HT-29 (cell line): ENCODE measurements at places on chromosomes 2 and 18.

GRCh38 chr2:81290846-81291245 is 986.3 kb upstream of the LRRTM1 start:
- DNase-seq = no peak

DNA sequence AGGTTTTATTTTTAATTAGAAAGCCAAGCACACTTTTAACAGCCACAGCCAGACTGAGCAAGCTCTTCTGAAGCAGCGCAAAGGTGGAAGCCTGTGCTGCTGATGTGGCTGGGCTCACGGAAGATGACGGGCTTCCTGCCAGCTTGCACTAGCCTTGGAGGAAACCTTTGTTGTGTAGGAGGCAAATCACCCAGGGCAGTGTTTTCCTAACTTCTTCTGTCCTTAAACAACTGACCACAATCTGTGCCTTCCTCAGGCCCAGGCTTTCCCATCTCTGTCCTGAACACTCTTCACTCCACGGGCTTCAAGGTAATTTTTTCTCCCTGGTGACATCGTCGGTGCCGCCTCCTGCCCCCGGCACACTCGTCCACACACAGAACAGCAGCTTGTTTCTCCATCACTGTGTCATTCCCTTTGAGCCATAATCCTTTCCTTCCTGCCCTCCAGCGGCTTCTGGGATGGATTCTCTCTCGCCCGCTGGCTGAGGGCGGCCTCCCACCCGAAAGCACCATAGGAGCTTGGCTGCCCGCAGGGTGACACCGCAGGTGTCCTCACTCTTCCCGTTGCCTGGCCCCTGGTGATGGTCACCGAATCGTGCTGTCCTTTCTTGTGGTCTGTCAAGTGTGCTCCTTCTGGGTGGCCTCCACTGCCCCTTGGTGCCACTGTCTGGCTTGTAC is 31.1 kb upstream of the INHBB start:
- no peak for DNase-seq

GRCh38 chr2:56017784-56018183 is 94.2 kb upstream of the EFEMP1 start:
- DNase-seq = no peak

GRCh38 chr2:104897515-104898184 is 43.7 kb downstream of the POU3F3 start:
- no peak for DNase-seq

DNA sequence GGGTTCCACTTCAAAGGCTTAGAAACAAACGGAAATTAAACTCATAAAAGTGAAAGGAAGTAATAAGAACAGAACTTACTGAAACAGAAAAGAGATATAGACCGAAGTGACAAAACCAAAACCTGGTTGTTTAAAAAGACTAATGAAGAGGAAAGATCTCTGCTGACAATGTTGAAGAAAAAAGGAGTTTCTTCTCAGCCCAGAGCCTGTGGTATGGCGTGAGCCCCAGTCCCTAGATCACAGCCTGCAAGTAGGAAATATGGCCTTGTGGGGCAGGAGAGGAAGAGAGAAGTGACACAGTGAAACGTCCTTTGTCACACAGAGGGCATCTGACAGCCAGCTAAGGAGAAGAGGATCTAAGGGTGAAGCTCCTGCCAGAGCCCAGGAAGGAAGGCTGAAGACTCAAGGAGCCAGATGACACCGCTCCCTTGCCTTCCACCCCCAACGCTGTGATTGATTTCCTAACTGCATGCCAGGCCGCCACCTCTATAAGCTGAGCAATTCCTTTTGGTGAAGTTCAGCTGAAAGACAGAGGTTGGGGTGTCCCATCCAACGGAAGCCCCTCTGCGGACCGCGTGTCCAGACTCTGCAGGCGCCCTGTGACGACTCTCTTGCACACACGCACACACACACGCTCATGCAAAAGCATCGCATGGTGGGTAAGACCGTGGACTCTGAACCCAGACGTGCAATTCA is 141.1 kb downstream of the HDAC4 start:
- no peak for DNase-seq

- DNase-seq = no peak
Measured at GRCh38 chr18:61892683-61893308, at the start of gene RNF152. Gene RNF152 (minus strand): TSS chr18:61893007. CDS start chr18:61816463, 76,544 bp downstream.

DNA sequence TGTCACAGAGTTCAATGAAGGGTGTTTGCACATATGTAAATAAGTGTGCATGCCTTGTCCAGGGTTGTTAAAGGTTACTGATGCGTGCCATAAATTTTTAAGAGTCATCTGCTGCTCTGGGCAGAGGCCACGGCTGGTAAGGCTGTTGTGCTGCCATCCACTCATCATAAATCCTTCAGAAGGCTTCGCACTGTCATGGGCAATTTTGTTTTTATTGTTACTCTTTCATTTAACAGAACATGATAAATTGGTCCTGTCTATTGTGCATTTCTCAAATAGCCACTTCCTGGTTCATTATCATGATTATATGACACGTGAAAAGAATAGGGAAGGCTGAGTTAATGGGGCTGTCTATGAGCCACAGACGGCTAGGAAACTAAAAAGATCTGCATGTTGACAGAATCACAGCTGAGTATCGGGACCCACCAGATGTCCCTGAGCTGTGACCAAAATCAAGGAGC is 634.3 kb upstream of the SOX11 start:
- no peak for DNase-seq

DNA sequence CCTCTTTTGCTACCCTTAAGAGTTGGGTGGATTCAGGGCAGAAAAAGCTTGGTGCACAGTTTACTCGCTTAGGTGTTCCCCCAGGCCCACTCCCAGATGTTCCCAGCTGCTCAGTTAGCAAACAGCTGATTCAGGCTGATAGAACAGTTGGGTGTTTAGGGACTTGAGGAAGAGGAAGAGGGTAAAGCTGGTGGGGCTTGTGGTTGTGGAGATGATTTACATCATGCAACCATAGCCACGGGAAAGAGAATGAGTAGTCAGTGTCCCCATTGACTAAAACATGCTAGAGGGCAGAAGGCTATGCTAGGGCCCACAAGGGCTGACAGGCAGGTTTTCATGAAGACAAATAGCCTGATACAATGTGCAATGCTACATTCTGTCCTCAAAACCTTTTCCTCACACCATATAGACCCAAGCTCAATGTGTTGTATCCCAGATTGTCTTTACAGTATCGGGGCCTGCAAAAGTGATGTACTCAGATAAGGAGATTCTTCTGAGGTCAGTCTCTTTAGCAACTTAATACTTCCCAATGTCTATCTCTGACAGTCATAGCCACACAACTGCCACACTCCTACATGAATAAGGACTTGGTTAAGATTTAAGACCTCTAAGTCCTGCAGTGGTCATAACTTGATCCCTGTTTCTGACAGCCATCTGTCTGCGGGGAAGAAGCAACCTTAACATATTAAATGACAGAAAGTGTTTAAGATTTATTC is 15.6 kb downstream of the COLEC12 start:
- no peak for DNase-seq

GRCh38 chr2:85584857-85585780 is 888 bp downstream of the VAMP5 start:
- peak; percentile 87 for DNase-seq

DNA sequence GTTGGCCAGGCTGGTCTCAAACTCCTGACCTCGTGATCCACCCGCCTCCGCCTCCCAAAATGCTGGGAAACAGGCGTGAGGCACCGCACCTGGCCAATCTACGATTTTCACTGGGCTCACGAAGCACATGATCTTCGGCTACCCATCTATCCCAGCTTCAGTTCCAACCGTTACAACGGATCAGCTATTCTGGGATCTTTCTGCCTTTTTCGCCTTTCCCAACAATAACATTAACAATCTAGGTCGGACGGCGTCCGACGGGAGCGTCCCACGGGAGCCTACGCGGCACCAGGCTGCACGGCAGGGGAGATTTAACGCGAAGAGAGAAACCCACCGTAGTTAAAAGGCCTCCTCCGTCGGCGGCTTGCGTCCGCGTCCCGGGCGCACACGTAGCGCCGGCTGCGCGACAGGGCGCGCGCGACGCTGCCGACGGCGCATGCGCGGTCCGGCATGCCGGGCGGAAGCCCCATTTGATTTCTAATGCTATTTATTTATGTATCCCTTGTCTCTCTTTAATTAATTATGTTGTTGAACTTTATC is at the start of gene MSL3B:
MSL3B (minus strand) TSS at position 394 of the 540 bp plus-strand sequence.
- DNase-seq = peak; percentile 75

DNA sequence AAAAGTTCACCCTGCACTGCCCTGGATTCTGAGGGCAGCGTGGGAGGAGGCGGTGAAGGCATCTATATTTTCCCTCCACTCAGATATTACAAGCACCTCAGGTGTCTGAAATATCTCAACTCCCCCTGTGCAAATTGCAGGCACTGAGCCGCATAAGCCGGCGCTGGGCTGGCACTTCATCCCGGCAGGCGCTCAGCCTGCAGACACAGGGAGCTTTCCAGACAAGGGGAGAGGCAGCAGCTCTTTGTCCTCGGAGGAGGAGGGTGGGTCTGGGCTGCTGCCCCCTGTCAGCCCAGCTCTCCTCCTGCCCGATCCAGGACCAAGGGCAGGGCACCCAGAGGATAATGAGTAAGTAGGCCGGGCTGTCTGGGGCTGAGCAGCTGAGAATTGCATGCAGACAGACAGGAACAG is 189.3 kb upstream of the MYT1L start:
- no peak for DNase-seq

- DNase-seq = no peak
Measured at GRCh38 chr2:223523551-223524001, 78.6 kb downstream of the SCG2 start.

- peak; percentile 51 for DNase-seq
Measured at GRCh38 chr2:40448476-40449079, 3.3 kb downstream of the SLC8A1 start.

- no peak for DNase-seq
Measured at GRCh38 chr18:8816220-8816619, 110.9 kb downstream of the MTCL1 start.

DNA sequence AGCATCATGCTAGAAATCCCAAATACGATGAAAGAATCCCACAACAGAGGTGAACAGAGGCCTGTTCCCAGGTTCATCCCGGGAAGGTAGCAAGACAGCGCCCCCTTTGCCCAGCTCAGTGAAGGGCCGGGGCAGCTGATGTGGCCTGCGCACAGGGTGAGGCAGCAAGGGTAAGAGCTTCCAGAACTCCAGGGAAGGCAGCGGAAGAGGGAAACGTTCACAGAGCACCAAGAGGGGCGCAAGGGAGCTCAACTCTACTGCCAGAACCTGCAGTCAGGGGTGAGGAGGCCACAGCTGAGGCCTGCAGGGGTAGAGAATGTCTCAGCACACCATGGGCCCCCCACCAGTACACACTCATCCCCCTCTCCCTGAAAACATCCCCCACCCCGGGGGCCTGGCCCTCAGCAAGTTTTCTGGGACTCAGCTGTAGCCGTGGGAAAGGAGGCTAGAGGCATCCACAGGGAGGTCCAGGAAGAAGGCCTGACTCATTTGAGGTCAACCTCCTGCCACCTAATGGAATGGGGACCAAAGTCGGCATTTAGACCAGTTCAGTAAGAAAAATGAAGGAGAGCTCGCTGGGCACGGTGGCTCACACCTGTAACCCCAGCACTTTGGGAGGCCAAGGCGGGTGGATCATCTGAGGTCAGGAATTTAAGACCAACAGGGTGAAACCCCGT is 95.6 kb upstream of the ASAP2 start:
- no peak for DNase-seq

DNA sequence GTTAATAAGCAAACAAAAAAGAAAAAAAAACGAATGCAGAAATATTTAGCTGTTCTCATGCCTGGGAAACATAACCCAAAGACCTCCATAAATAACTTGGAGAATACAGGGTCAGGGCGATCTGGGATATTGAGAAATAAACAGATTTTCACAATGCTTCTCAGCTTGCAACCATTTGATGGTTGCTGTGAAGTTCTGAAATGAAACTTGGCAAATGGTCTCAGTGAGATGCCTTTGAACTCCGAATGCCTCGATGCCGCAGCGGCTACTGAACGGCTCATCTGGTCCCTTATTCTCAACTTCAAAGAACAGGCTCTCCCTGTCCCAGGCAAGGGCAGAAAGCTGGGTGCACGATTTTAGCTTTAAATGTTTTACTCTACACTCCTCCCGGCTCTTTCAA is 78.1 kb downstream of the ZNF516 start:
- DNase-seq = no peak

- peak; percentile 13 for DNase-seq
Measured at GRCh38 chr2:165675551-165675968, 118.5 kb downstream of the GALNT3 start.

DNA sequence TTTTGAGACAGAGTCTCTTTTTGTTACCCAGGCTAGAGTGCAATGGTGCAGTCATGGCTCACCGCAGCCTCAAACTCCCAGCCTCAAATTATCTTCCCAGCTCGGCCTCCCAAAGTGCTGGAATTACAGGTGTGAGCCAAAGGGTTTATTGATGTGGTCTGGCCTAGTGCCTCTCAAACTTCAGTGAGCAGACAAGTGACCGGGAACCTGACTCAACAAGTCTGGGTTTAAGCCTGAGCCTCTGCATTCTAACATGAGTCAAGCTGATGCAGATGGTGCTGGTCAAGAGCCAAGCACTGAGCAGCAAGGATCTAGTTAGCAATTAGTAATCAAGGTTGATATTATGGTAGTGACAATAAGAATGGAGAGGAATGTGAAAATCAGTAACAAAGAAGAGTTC is 21.3 kb downstream of the CDK15 start:
- no peak for DNase-seq

- no peak for DNase-seq
Measured at GRCh38 chr2:175004730-175004979, 526 bp downstream of the CHN1 start.

DNA sequence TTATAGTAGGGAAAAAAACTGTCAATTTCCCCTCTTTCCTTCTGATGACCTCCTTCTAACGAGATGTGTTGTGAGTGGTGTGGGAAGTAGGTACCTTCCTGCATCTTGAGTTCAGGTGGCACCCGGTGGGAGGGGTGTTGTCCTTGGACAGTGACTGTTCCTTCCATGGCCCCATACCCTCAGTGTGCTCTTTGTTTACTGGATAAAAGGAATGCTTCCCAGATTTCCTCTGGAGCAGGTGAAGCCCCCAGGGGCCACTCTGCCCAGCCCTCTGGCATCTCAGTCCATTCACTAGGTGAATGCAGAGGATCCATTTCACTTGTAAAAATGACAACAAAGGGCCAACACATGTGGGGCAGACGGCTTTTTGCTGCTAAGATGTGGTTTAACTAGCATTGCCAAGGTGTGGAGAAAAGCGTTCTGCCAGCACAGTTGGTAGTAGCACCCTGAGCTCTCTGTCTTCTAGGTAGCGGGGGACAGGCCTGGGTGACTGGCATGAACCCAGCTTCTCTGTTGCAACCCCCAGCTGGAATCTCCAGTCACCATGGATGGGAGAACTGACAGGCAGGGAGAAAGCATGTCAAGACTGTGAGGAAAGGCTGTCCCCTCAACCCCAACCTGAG is 6.9 kb downstream of the GDF7 start:
- no peak for DNase-seq

DNA sequence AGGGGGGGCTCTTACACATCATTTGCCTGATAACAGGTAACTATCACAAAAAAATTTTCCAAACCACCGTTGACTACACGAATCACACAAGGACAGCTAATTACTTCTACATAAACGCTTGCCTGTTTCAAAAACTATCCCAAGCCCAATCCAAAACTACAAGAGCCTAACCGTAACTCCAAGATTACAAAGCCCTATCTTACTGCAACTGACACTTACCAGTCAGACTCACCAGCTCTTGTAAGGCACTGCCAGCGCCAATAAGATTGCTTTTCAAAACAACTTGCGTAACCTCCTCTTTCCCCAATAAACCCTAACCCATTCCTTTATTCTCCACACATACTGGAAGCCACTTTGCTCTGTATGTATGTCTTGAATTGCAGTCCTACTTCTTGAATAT is 148.4 kb downstream of the NBAS start:
- no peak for DNase-seq
